ENCODE measurements at places on chromosomes 6 and 20. TPM values are rescaled to one million over a fixed set of nuclear protein-coding genes. Genes with fewer than 3 reads are reported as not detected.

CUL7 gene
- 21.4 TPM for total RNA-seq

OR2J3 gene
- total RNA-seq: 0.06 TPM

WFDC2 gene
- total RNA-seq: 499 TPM

NSFL1C gene
- total RNA-seq: 42.9 TPM

KCTD20 gene
- total RNA-seq: 56.7 TPM

HLA-DOA gene
- total RNA-seq: 20.7 TPM

PNPLA1 gene
- 1.3 TPM for total RNA-seq

RIN2 gene
- total RNA-seq: 93.3 TPM

FAM209B gene
- total RNA-seq: not detected

GRCh38 chr20:58622671-58623578 is 28.2 kb upstream of the STX16 start:
- H3K36me3 ChIP-seq: no peaks in the 10 kb centered on the region
- no peak for DNase-seq
- no peak overlapping the region for H3K27ac ChIP-seq
- no peak overlapping the region for H3K4me3 ChIP-seq
- no peaks in the 10 kb centered on the region for H3K27me3 ChIP-seq

GRCh38 chr6:11432713-11433450 is 104.7 kb upstream of the TMEM170B start:
- DNase-seq: no peak
- no peak overlapping the region for H3K27ac ChIP-seq
- no peaks in the 10 kb centered on the region for H3K27me3 ChIP-seq
- no peak overlapping the region for H3K4me3 ChIP-seq
- H3K36me3 ChIP-seq: no peaks in the 10 kb centered on the region

DNA sequence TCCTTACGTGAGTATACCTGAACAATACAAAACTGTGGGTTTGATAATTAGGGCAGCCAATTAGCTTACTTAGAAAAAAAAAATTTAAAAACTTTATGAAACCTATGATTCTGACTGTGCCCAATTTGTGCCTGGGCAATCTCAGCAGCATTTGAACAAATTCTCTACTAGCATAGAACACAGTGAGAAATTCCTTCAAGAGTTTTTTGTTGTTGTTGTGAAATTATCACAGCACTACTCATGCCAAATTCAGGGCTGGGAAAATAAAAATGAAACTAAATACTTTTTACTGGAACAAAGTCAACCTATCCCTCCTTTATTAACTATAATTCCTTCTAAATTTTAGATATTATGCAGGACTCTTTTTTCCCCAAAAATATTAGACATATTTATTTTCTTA is 42.9 kb downstream of the POU3F2 start:
- no peaks in the 10 kb centered on the region for H3K27me3 ChIP-seq
- peak; percentile 28 for DNase-seq
- no peak overlapping the region for H3K27ac ChIP-seq
- no peaks in the 10 kb centered on the region for H3K4me1 ChIP-seq

DNA sequence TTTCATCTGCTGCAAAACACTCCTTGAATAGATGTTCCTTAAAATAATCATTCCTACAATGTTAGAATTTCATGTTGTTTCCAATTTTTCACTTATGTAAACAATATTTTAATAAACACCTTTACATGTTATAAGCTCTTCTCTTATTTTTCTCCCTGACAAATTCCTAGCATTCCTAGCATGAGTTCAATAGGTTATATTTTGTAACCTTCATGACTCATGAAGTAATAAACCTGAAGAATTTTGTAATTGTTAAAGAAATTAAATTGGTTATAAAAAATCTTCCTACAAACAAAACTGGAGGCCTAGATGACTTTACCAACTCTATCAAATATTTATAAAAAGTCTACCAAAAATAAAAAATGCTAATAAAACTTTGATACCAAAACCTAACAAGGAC is 66.3 kb downstream of the NT5E start:
- no peaks in the 10 kb centered on the region for H3K27me3 ChIP-seq
- no peak overlapping the region for H3K4me3 ChIP-seq
- H3K27ac ChIP-seq: no peak overlapping the region
- H3K36me3 ChIP-seq: peaks cover 20% of the 10 kb centered on the region

DNA sequence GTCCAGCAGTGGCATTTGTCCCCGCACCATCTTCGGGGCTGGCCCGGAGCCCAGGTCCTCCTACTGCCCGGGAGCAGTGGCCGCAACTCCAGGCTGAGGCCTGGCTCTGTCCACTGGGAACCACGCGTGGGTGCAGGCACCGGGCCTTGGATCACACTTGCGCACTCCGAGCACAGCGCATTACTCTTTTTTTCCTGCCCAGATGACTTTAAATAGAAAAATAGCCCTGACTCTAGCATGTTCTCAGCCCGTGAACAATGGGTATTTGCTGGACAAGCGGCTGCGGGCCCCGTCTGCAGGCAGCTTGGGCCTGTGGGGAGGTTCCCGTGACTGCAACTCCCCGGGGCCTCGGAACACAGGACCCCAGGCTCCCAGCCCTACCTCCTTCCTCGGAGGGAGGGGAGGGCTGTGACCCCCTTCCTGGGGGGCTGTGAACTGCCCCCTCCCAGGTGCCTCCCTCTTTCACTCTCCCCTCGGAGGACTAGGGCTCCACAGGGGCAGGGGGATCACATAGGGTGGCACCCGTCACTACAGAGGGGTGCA is 162.2 kb downstream of the TBXT start:
- H3K27me3 ChIP-seq: peaks cover 10% of the 10 kb centered on the region
- peaks cover 11% of the 10 kb centered on the region for H3K4me1 ChIP-seq
- no peaks in the 10 kb centered on the region for H3K36me3 ChIP-seq
- DNase-seq: peak; percentile 76

- H3K27me3 ChIP-seq: no peaks in the 10 kb centered on the region
- no peaks in the 10 kb centered on the region for H3K4me1 ChIP-seq
- no peak overlapping the region for H3K4me3 ChIP-seq
- no peaks in the 10 kb centered on the region for H3K36me3 ChIP-seq
Measured at GRCh38 chr6:82687855-82688254, 324.2 kb downstream of the TPBG start.

GRCh38 chr20:51022227-51022802 is 592 bp downstream of the KCNG1 start:
- DNase-seq: no peak
- H3K27me3 ChIP-seq: peaks cover 41% of the 10 kb centered on the region
- no peak overlapping the region for H3K27ac ChIP-seq
- no peak overlapping the region for H3K4me3 ChIP-seq
- peaks cover 11% of the 10 kb centered on the region for H3K4me1 ChIP-seq
- no peaks in the 10 kb centered on the region for H3K36me3 ChIP-seq

DNA sequence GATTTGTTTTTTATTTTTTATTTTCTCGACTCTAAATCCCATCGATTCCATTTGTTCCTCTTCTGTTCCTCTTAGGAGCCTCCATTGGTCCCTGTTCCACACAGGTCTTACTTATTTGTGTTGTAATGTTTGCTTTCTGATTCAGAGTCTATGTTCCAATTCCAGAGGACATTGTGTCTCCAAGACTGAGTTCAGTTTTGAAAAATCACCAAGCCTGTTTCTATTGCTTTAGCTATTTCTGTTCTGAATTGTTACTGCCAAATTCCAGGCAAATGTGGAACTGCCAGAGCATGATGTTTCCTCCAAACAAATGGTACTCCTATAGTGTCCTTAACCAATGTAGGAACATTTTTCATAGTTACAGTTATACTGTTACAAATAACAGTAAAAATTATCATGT is 270.9 kb upstream of the SPTLC3 start:
- H3K4me1 ChIP-seq: no peaks in the 10 kb centered on the region
- H3K4me3 ChIP-seq: no peak overlapping the region
- H3K27ac ChIP-seq: no peak overlapping the region
- no peak for DNase-seq
- H3K27me3 ChIP-seq: no peaks in the 10 kb centered on the region
- no peaks in the 10 kb centered on the region for H3K36me3 ChIP-seq

GRCh38 chr6:13404892-13405254 is 76.5 kb upstream of the TBC1D7 start:
- H3K4me3 ChIP-seq: no peak overlapping the region
- no peak for DNase-seq
- H3K4me1 ChIP-seq: peaks cover 17% of the 10 kb centered on the region

- no peaks in the 10 kb centered on the region for H3K27me3 ChIP-seq
- no peak overlapping the region for H3K4me3 ChIP-seq
- peak; percentile 11 for DNase-seq
- H3K4me1 ChIP-seq: no peaks in the 10 kb centered on the region
- H3K36me3 ChIP-seq: no peaks in the 10 kb centered on the region
Measured at GRCh38 chr6:144190593-144190992, 40.3 kb downstream of the STX11 start.

- H3K4me1 ChIP-seq: no peaks in the 10 kb centered on the region
- no peak overlapping the region for H3K27ac ChIP-seq
- no peaks in the 10 kb centered on the region for H3K27me3 ChIP-seq
- DNase-seq: no peak
Measured at GRCh38 chr6:4587171-4587570, 189.0 kb upstream of the CDYL start.
